ENCODE measurements at places on chromosomes 7 and 10. TPM values are rescaled to one million over a fixed set of nuclear protein-coding genes. Genes with fewer than 3 reads are reported as not detected.

The PITRM1 gene
- total RNA-seq: 105 TPM

The NSUN5 gene
- total RNA-seq: 24.3 TPM

The CPA4 gene
- 8.2 TPM for total RNA-seq

The CALHM3 gene
- not detected for total RNA-seq

The RNF32 gene
- 1.2 TPM for total RNA-seq

The PHTF2 gene
- total RNA-seq: 35.3 TPM

The HOXA1 gene
- under 0.01 TPM for total RNA-seq

The SLC18A3 gene
- not detected for total RNA-seq

The LRRC61 gene
- total RNA-seq: 2.2 TPM

The HOXA5 gene
- 0.66 TPM for total RNA-seq

The ST8SIA6 gene
- total RNA-seq: not detected

The GBX1 gene
- not detected for total RNA-seq

The SLC39A12 gene
- under 0.01 TPM for total RNA-seq
